ENCODE measurements at places on chromosomes 5 and 9.

- no peak for DNase-seq
Measured at GRCh38 chr9:81459591-81459990, 229.8 kb downstream of the TLE1 start.

- DNase-seq = no peak
Measured at GRCh38 chr9:109718861-109719260, 61.1 kb upstream of the PALM2AKAP2 start.

GRCh38 chr9:109391176-109391575 lies 70.3 kb upstream of the EPB41L4B start:
- no peak for DNase-seq

DNA sequence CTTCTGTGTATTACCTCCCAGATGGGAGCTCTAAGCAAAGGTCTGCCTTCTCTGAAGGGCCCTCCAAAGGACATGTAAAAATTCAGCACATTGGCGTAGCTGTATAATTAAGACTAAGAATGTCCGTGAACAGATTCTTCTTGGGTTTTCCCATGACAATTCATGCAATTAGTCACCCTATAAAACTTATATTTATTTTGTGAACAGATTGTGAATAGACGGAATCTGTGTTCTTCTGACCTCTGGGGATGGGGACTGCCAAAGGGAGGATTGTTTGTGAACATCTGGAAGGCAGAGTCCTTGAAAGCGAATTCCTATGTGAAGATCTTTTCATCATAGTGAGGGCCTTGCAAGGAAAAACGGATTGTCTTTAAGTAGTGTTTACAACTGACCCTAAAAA lies 111.3 kb downstream of the EGFLAM start:
- DNase-seq = no peak

DNA sequence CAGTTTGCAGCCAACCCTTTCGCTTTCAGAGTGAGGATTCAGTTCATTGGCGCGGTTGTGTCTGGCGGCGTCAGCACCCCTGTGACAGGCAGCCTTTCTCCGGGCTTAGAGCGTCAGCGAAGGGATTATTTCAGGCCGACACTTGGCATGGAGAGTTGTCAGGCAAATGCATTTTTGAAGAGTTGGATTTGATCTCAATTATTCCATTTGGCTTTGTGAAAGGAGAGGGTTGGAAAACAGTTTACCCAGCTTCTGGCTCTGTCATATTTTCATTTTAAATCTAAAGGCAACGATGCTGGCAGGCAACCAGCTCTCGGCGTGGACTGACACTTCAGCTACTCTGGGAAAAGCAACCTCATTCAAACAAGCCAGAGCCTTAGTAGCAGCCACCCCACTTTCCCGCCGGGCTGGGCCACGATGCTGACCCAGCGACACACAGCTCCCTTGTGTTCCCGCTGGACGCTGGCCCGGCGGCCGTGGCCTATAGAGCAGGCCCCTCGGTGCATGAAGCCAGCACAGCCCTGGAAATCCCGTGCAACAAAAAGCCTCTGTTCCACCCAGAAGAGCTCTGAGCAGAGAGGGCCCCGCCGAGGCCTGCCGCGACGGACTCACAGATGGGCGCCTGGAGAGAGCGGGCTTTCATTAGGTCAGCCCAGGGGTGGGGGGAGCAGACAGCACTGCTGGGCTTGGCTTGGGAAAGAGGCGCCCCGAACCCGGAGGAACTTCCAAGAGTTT lies 28.9 kb upstream of the LPCAT1 start:
- no peak for DNase-seq

- no peak for DNase-seq
Measured at GRCh38 chr5:93926831-93927620, 185.6 kb upstream of the POU5F2 start.

GRCh38 chr9:26169708-26170107 lies 491.5 kb upstream of the TUSC1 start:
- DNase-seq = no peak

DNA sequence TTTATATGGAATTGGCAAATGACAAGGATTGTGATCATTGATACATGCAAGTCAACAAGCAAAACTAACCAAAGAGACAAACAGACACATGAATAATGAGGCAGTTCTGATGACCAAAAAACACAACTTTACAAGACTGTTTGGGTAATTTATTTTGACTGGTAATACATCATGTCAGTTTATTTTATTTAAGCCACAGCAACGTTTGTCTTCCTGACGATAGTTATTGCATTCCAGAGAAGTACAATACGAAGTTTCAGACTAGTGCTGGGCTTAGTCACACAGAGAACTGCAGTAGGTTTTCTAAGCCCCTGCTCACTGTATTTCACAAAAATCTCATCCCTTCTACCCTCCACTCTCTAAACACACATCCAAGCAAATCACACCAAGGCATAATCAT lies 514.2 kb downstream of the RAB3C start:
- no peak for DNase-seq

DNA sequence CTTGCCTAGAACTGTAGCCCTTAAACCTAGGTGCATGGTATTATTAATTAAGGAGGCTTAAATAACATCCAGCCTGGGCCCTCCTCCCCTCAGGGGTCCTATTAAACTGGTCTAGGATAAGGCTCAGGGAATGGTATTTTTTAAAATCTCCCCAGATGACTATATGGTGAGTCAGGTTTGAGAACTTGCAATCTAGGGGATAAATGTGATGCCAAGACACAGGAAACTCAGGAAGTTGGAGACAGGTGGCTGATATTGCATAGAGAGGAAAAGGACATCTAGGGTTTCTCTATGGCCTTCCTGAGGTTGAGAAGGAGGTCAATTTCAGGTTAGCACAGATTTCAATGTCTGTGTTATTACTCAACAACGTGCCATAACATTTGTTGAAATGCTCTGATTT lies 581.0 kb downstream of the TLE1 start:
- no peak for DNase-seq

- DNase-seq = no peak
Measured at GRCh38 chr5:65262649-65263059, 219.1 kb downstream of the ADAMTS6 start.

DNA sequence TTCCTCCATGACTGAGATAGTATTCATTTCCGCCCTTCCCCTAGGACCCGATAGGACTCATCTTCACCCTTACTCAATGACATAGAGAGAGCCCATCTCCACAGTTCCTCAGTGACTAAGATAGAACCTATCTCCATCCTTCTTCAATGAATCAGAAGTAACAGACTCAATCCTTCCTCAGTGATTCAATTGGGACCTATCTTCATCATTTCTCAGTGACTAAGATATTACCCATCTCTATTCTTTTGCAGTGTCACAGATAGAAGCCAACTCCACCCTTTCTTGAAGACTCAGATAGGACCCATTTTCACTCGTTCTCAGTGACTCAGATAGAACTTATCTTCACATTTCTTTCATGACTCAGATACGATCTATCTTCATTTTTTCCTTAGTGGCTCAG lies 164.6 kb downstream of the FBXO4 start:
- DNase-seq = no peak

- no peak for DNase-seq
Measured at GRCh38 chr5:9358961-9359685, 186.8 kb downstream of the SEMA5A start.

- no peak for DNase-seq
Measured at GRCh38 chr9:124448019-124448418, 2.2 kb upstream of the ADGRD2 start.

- no peak for DNase-seq
Measured at GRCh38 chr9:9202276-9202675, 1402.7 kb upstream of the DMAC1 start.

- no peak for DNase-seq
Measured at GRCh38 chr5:38011668-38012188, 171.9 kb upstream of the GDNF start.

DNA sequence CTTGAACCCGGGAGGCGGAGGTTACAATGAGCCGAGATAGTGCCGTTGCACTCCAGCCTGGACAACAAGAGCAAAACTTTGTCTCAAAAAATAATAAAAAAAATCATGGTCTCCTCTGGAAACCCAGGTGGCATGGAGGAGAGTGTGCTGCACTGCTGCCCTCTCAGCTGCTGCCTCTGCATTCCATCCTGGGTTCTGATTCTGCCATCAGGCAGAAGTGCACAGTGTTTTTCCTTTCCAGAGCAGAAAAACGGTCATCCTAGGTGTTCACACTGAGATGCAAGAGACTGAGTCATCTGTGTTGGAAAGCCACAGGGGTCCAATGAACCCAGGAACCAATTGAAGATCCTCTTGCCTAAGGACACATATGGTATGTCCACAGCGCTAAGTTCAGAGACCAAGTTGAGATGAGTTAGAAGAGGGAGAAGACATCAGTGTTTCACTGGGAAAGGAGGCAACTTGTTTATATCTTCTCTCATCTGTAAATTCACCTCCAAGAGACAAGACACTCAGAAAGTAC lies 88.8 kb upstream of the DMRT1 start:
- no peak for DNase-seq
